ENCODE measurements at places on chromosomes 6 and 20.

DNA sequence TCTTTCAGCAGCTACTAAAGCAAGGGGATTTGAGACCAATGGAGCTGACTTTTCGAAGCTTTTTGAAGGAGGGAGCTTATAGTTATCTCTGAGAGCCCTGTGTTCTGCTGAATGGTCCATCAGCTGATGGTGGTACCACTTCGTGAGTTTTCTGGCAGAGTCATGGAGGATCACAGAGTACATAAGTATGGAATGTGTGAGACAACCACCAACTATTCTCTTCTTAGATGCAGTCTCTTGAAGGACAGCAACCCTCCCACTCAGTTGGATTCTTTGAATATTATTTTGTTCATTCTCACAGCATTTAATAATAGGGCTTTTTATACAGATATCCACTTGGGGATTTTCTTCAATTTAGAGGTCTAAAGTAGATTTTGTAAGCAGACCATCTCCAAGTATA is 75.3 kb downstream of the ELOVL2 start:
- no peak for DNase-seq

DNA sequence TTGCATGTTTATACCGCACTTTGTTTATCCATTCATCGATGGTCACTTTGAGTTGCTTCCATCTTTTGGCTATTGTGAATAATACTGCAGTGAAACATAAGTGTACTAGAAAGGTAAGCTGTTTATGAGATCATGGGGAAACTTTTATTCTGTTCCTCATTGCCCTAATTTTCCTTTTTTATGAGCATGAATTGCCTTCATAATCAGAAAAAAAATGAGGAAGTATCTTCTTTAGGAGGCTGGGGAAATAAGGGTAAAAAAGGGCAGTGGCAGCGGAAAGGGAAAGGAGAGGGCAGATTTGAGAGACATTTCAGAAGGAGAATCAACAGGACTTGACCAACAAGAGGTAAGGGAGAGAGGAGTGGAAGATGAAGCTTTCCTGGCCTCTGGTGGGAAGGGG is 14.3 kb upstream of the SERINC3 start:
- peak; percentile 44 for DNase-seq

DNA sequence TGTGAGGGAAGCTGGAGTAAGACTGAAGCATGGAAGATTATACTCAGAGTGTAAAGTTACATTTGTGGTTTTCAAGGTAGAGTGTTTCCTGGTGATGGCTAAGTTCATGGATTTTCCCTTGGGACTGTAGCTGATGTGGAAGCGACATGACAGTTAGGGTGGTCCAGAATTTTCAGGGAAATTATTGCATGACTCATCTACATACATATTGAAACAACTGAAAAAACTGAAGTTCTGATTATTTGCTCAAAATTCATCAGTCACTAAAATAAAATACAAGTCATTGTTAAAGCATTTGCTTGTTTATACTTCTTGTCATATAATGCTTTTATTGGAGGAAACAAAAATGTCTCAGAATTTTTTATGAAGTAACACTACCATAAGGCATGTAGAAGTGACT is 700.0 kb downstream of the RFPL4B start:
- no peak for DNase-seq

DNA sequence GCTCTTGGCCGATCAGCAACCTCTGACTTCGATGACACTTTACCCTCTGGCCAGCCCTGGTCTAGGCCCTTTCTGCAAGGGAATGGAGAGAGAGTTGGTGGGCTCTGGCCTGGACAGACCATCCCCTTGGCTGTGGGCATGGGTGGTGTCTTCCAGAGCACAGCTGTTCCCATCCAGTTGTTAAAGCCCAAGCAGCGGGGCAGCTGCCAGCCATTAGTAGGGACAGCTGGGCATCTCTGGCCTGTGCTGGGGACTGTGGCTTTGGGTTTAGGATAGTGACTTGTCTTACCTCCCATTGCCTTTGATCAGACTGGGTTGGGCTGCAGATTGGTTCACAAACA is 2.8 kb downstream of the CDC25B start:
- no peak for DNase-seq

- DNase-seq = no peak
These were observed 956.6 kb downstream of the KIF16B start for GRCh38 chr20:15616626-15617025.

DNA sequence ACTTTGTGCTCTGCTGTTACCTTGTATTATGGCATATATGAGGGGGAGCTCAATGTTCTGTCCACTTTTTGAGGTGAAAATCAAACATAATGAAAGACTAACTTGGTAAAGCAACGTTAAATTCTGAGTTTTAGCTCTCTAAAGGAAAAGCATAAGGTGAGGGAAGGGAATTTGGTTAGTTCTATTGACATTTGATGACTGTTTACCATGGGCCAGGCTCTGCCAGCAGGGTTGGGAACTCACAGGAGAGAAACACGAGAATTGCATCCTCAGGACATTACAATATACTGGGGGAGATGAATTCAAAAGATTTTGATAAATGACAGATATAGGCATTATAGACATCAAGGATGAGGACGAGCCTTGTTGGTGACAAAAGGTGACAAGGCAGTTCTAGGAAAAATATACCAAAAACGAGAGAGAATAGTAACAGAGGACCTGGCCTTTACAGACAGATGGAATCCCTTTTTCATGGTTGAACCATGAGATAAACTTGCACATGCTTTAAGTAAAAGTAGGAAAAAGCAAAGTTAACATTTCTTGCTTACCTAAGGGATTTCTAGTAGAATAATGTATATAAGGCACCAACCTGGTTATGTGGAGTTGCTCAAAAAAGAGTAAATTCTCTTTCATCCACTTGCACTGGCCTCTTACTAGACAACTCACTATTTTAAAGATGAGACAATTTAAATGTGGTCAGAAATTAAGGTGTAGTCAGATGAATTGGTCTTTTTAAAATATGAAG is 191.4 kb downstream of the NKAIN2 start:
- no peak for DNase-seq

GRCh38 chr6:126907312-126907711 is 211.2 kb upstream of the RSPO3 start:
- no peak for DNase-seq

DNA sequence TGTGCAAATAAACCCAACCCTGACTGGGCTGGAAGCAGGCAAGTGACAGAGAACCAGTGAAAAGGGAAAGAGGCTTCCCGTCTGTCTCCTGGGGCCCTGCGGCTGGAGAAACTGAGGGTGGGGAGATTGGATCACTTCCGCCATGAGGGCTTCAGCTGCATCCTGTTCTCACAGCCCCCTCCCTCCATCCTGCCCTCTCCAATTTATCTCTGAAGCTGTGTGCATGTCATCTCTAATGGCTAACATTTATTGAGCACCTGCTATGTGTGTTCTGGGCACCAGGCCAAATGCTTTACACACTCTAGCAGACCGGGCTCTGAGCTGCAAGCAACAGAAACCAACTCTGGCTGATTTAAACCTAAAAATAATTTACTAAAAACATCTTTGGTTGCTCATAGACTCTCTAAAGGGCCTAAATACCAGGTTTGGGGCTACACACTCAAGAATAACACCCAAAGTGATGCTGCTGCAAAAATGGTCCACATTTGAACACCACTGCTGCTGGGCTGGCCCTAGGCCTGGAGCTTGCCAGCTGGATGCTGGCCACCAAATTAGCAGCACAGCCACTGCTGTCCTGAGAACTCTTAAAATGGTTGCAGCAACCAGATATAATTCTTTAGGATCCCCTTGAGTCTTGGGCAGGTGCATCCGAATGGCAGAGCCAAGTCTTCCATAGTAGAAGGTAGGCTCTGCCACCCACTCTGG is 123.6 kb upstream of the LRFN2 start:
- no peak for DNase-seq

- peak; percentile 39 for DNase-seq
These were observed 160.5 kb downstream of the TTLL2 start for GRCh38 chr6:167485186-167485978.

- DNase-seq = peak; percentile 39
These were observed 989 bp downstream of the FITM2 start for GRCh38 chr20:44309763-44310663.

GRCh38 chr20:46838011-46838410 is 56.6 kb upstream of the EYA2 start:
- no peak for DNase-seq

DNA sequence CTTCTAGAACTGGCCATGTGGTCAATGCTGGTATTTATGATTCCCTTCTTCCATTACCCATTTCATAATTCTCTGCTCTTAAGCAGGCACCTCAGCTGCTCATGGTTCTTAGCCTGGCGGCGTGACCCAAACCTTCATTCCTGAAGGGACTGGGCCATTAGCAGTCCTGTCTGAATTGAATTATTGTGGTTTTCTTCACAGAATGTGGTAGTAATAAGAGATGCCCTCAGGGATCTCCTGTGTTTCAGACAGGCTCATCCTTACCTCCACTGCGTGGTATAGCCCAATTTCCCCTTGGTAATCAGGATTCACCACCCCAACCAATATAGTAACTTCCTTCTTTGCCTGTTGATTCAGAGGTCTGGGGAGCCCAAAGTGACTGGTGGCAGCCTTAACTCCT is 37.6 kb downstream of the PKIB start:
- no peak for DNase-seq

DNA sequence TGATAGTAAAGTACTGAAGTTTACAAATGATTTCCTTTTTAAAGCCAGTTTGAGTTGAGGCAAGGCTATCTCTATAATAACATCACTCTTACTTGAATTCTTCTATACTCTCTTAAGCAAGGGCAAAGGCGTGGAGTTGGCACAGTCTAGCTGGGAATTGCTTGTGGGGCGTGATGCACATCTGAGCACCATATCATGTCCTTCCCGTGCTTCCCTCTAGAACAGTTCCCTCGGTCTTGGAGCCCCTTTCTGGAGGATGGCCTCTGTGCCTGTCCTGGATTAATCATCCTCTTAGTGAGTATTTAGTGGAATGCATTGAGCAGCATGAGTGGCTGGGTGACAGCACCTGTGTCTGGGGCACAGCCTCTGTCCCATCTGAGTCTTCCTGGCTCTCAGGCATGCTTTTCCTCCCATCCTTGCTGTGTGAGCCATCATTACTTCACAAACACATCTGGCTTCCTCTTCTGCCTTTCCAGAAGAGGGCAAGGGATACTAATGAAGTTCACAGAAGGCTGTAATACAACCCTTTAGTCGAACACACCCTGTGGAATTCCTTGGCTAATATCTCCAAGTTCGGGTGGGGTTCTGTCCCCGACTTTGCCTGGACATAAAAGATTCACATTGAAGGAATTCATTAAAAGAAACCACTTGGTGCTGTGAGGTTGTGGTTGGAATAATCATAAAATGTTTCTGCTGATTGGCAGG is 188.2 kb downstream of the FNDC1 start:
- DNase-seq = no peak

- no peak for DNase-seq
These were observed 16.0 kb downstream of the CNBD2 start for GRCh38 chr20:35984382-35984781.

DNA sequence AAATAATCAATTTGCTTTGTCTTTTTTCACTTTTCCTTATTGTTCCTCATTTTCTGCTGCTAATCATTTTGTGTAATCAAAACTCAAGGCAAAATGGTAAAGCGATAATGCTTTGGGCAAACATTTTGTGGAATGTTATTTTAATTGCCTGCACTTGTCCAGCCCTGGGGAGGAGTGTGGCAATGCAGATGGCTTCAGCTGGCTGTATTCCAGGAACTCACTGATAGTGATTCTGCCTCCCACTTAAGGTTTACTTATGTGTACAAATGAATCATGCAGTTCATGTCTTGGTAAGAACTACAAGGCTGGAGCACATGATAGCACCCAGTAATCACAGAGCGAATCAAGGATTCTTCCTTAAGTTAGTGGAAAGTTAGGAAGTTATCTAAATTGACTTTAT is 107.8 kb downstream of the COL19A1 start:
- no peak for DNase-seq

GRCh38 chr20:37267667-37268313 is 6.2 kb upstream of the GHRH start:
- DNase-seq = no peak

GRCh38 chr6:56864171-56864616 is 90.7 kb upstream of the BEND6 start:
- no peak for DNase-seq

DNA sequence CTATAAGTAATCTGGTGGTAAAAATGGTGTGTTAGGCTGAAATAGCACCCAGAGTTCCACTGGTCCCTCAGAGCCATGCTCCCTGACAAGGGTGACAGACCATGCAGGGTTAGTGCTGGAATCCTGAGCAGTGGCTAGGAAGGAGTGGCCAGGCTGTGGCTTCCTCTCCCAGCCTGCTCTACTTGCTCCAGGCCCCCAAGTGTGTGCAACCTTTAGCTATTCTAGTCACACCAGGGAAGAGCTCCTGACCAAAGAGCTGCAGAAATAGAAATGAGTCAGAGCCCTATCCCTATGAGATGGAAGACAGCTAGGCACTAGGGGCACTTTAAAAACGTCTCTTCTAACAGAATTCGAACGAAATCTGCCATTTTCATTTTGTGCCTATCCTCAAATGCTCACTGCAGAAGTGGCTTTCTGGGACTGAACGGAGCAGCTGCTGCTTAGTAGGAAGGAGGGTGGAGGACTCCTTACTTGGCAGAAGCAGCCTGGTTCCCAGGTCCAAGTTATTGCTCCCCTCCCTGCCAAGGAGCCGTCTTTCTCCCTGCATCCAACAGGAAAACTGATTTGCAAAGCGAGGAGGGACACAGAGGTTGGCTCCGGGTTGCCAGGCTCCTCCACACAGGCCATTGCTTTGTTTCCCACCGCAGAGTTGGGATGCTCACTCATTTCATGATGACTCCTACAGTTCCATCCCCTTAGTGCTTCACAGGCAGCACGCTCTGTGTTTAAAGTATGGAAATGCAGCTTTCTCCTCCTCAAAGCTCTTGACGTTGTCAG is 754.5 kb downstream of the C6orf118 start:
- DNase-seq = no peak

- DNase-seq = peak; percentile 60
These were observed 35.3 kb downstream of the PANK2 start for GRCh38 chr20:3924304-3925112.

- peak; percentile 73 for DNase-seq
These were observed 285.2 kb downstream of the UST start for GRCh38 chr6:149031859-149032598.

- no peak for DNase-seq
These were observed 20.4 kb downstream of the PDE7B start for GRCh38 chr6:135871878-135872277.

- no peak for DNase-seq
These were observed 29.5 kb downstream of the TMEM181 start for GRCh38 chr6:158589366-158589765.

- DNase-seq = no peak
These were observed 53.2 kb upstream of the NKX2-4 start for GRCh38 chr20:21450572-21450971.

DNA sequence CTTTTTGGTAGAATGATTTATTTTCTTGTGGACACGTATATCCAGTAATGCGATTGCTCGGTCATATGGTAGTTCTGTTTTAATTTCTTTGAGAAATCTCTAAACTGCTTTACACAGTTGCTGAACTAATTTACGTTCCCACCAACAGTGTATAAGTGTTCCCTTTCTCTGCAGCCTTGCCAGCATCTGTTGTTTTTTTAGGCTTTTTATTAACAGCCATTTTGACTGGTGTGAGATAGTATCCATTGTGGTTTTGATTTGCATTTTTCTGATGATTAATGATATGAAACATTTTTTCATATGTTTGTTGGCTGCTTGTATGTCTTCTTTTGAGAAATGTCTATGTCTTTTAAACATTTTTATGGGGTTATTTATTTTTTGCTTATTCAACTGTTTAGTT is 196.7 kb downstream of the MOXD1 start:
- DNase-seq = no peak

Measured in suppressor macrophage treated with lipopolysaccharide for 4 hours (primary cell).